Stimulated activated CD4-positive, alpha-beta T cell treated with anti-CD3 and anti-CD28 coated beads, Interleukin-4, amount 100 ng/mL, for 4 hours (primary cell): ENCODE measurements at places on chromosomes 16 and 17.

GRCh38 chr17:7886227-7887037, 2.2 kb upstream of the CHD3 start:
- DNase-seq = peak; percentile 37

GRCh38 chr16:11674818-11675560, 6.7 kb downstream of the SNN start:
- no peak for DNase-seq

GRCh38 chr17:76271669-76272540, 6.8 kb downstream of the UBALD2 start:
- peak; percentile 80 for DNase-seq

GRCh38 chr17:45687594-45687993, 96.5 kb upstream of the CRHR1 start:
- no peak for DNase-seq

GRCh38 chr16:48542966-48543365, 67.0 kb downstream of the N4BP1 start:
- DNase-seq = no peak

DNA sequence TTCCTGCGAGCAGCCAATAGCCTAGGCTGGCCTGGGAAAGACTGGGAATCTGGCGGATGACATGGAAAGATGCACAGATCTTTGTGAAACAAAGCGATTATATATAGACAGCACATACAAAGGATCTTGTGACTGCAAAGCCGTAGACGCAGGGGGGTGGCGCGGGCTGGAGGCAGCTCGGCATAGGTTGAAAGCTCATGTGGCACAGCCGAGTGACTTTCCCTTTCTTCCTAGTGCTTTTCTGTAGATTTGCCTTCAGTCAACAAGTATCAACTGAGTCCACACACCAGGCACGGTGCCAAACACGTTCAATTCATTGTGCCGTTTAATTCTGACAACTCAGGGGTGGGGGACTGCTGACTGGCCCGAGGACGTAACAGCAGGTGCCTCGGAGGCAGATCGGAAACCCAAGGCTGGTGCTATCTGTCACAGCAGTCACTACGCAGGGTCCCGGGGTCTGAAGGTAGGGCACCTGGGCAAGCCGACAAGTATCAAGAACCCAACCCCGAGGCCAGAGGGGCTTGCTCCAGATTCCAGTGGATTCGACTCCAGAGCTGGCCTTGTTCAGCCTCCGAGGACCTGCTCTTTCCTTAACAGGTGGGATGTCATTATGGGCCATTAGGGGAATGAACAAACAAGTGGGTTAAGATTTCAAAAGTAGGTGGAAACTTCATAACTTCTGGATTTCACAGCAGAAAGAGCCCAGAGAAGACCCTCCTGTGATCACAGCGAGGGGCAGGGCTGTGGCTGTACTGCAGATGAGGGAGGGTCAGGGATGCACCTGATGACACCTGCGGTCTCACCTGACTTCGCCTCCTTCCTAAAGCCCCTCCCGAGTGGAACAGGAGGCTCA, 5.9 kb downstream of the PAM16 start:
- no peak for DNase-seq

DNA sequence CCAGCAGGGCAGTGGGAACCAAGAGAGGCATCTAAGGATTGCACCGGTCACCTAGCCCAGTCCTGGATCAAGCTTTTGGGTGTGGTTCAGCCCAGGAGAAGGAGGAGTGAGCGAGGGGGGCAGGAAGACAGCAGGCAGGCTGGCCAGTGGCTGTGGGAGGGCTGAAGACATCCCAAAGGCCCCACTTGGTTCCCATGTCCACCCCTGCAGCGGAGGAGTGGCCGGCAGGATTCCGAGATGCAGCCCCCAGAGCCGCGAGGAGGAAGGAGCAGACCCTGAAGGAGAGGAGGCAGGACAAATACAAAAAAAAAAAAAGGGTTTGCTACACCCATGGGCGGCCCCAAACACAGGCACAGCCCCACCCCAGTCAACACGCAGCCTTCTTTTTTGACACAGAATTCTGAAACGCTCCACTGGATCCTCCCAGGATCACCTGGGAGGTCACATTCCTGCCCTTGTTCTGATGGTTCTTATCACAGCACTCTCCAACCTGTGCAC, 1.1 kb upstream of the SLC47A2 start:
- no peak for DNase-seq

- peak; percentile 41 for DNase-seq
Observed at GRCh38 chr16:85275533-85276249, 163.4 kb upstream of the CIBAR2 start.

GRCh38 chr16:73216932-73217331, 169.0 kb upstream of the ZFHX3 start:
- DNase-seq = no peak

DNA sequence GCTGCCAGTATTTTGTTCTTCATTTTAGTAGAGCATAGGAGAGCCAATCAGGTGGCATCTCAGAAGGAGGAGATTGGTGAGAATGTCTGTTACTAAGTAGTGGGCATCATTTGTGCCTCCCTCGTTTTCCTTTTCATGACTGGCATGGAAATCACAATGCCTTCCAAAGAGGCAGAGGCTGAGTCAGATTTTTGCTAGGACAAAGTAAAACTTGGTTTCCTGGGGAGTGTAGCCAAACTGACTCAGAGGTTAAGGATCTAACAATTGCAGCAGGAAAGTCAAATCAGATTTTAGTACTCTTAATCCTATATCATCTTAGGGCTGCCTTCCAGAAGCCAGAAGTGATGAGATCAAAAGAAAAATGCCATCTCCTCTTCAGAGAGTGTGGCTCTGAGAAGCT, 138.7 kb downstream of the ANKFN1 start:
- no peak for DNase-seq

DNA sequence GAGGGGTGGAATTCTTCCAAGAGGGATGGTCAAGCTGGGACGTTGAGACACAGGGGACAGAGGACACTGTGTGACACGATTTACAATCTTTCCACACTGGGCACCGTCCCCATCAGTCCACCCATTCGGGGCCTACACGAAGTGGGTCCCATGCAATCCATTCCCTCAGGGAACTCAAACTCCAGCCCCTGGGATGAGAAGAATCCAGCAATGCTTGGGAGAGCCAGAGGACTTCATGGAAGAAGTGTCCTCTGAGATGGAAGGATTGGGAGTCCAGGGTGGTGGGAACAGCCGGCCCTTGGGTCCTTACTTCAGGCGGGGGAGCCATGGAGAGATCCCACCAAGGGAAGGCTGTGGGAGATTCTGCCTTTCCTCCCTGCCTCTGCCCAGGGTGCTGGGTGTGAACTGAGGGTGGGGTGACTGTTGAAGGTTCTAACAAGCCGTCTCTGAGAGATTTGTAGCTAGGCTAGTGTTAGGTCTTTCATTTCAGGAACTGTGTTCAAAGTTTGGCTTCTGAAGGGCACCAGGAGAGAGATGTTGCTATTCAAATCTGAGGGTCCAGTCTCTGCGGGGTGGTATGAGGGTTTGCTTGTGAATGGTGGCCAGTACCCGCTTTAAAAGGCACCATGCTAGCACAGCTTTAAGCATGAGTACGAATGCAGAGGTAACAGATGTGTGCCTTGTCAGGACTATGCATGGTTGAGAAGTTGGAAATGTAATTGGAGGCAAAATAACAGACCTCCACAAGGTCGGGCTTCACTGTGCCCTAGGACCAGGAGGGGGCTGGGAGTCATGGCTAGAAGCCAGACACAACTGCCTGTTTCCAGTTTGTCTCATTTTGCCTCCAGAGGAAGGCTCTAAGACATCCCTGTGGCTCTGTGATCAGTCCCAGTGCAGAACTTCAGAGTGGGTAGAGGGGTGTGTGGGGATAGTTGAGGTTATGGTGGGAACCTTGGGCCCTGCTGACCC, 1.9 kb downstream of the ATP1B2 start:
- DNase-seq = no peak

- DNase-seq = peak; percentile 60
Observed at GRCh38 chr16:89574681-89575246, 794 bp upstream of the CPNE7 start.

- no peak for DNase-seq
Observed at GRCh38 chr17:69501591-69502468, 87.3 kb downstream of the MAP2K6 start.

- no peak for DNase-seq
Observed at GRCh38 chr17:61247439-61247838, 152.2 kb upstream of the TBX2 start.

DNA sequence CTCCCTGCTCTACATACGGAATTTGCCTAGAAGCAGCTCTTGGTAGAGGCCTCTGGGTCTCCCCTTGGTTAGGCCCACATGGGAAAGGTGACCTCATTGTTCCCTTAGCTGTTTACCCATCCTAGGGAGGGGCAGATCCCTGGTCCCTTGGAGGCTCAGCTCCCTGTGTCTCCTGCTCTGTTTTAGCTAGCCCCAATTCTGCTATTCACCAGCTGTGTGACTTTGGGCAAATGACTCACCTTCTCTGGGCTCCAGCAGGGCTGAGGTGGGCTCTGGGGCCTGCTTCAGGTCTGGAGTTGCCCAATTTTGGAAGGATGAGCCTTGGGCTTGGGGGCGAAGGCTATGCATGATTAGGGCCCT, 3.9 kb downstream of the ABCC3 start:
- DNase-seq = no peak

DNA sequence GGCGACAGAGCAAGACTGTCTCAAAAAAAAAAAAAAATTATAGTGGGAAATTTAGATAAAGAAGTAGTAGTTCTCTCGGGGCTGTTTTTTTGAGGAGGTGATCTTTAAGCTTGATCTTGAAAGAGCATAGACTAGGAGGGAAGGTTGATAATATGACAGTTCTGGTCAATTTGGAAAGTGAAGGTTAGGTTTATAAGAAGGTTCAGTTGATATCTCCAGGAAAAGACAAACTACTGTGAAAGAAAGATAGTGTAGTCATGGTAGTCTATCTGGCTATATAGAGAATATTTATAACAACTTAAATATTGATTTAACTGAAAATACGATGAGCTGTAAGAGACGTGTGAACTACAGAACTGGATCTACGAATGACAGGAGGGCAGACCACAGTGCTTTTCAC, 3.1 kb downstream of the ATF7IP2 start:
- DNase-seq = no peak

DNA sequence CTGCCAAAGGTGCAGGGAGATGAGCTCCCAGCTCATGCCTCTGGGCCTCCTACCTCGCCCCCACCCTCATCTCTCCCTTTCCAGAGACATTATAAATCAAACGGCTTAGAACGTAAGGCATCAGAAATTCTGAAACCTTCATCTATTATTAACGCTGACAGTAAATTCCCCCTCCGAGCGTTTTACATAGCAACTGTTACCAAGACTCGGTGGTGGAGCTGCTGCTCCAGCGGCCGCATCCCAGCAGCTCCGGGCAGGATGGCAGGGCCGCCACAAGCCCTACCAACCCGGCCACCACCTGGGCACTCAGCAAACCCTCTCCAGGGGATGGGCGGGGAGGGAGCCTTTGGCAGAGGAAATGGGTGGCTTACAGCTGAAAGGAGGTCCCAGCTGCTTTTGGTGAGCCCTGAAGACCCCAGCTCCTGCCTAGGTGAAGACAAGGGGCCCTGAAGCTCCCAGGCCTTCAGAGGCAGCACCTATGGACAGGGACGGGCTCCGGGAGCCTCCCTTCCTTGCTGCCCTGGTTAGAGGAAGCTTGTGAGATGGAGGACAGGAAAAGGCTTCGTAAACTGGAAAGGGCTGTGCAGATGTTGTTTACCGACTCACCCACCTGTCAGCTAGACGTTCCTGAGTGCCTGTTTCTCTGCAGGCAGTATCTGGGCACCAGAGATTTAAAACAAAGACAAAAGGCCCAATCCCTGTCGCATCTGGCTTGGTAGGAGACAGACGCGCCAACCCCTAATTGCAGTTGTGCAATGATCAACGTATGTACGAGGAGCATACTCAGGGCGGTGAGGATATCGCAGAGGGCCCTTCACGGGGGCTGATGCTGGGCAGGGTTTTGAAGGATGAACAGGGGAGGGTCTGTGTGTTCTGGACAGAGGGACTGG, 76.9 kb downstream of the RAI1 start:
- no peak for DNase-seq

GRCh38 chr17:72575542-72576233, 454.9 kb downstream of the SOX9 start:
- DNase-seq = no peak

DNA sequence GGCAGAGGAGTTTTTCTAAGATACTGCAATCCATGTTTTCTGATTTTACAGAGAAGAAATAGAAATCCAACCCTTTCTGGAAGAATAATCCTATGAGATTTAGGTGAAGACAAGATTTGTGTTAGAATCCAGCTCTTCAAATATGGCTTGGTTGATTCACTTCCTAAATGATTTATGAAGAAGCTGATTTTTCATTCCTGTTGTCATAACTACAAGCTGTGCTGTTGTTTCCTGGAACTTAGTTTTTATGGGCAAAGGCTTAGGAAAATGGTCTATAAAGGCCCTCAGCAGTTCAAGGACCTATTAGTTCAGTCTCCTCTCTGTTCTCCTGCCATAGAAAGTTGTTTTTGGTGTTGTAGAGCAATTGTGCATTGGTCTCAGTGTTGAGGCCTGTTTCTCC, 174.2 kb upstream of the FAM20A start:
- DNase-seq = no peak
